Stimulated activated naive CD4-positive, alpha-beta T cell treated with Interleukin-2 at 50 U/mL for 16 hours (primary cell): ENCODE measurements at places on chromosomes 11 and 22.

GRCh38 chr11:20489948-20490347, 102.4 kb downstream of the PRMT3 start:
- no peak for DNase-seq

DNA sequence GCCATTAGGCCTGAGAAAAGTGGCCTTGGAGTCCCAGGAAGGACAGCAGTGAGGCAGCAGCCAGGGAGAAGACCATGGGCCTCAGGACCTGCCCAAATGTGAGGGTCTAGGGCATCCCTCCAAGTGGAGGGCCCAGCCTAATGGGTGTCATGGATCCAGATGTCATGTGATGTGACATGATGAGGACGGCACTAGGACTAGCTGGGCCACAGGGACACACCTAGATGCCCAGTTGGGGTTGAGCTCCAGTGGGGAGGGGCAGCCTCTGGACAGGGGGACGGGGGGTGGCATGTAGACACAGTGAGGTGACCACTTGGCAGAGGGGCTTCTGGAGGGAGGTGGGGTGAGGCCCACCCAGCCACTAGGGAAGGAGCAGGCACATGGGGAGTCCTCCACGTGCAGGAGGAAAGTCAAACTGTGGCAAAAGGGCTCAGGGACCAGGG, 5.4 kb downstream of the SCARF2 start:
- DNase-seq = no peak

DNA sequence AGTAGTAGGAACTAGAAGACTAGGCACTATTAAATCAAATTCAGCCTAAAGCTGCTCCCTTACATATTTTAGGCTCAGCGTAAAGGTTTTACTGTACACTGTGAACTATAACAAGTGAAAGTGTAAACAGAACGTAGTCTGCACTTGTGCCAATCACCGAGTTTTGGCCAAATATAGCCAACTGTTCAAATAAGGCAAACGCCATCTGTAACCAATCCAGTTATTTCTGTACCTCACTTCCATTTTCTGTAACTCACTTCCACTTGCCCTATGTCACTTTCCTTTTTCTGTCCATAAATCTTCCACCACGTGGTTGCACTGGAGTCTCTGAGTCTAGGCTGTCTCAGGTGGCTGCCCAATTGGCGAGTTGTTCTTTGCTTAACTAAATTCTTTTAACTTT, 2132.2 kb downstream of the LRRC4C start:
- DNase-seq = no peak

DNA sequence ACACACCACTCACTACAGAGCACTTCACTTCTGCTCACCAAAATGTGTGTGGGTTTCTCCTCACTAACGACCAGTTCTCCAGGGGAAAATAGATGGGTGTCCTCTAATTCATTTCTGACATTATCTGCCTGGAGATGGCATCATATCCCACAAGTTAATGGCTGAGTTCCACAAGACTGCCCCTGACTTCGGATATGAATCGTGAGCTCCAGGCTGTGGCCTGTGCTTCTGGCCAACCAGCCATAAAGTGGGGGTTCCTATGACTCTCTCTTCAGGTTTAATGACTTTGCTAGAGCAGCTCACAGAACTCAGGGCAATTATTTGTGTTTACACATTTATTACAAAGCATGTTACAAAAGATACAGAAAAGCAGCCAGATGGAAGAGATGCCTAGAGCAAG, 113.0 kb upstream of the SYT13 start:
- DNase-seq = no peak

GRCh38 chr11:130631119-130631518, 182.7 kb downstream of the ADAMTS15 start:
- no peak for DNase-seq

GRCh38 chr11:65861165-65861505, 902 bp downstream of the MUS81 start:
- no peak for DNase-seq

- no peak for DNase-seq
Observed at GRCh38 chr11:17544181-17544622, at the start of gene USH1C. Gene USH1C, minus strand, starts transcription at chr11:17544416. Its CDS starts 109 bp downstream, at chr11:17544307.

- DNase-seq = no peak
Observed at GRCh38 chr11:2390725-2391151, 9.8 kb upstream of the TSSC4 start.

DNA sequence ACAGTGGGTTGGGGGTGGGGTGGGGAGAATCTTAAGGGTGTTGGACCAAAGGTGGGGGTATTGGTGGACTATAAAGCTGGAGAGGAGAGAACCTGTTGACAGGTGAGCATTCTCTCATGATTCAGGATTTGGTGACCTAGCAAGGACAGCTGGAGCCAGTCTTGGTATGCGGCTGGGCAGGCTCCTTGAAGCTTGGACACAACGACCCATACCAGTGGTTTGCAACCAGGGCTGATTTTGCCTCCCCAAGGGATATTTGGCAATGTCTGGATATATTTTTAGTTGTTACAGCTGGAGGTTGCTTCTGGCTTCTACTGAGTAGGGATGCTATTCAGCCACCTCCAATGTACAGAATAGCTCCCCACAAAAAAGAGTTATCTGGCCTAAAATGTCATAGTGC, 5.6 kb downstream of the EXT2 start:
- no peak for DNase-seq

GRCh38 chr22:48729499-48730171, 1098.0 kb downstream of the BRD1 start:
- no peak for DNase-seq

DNA sequence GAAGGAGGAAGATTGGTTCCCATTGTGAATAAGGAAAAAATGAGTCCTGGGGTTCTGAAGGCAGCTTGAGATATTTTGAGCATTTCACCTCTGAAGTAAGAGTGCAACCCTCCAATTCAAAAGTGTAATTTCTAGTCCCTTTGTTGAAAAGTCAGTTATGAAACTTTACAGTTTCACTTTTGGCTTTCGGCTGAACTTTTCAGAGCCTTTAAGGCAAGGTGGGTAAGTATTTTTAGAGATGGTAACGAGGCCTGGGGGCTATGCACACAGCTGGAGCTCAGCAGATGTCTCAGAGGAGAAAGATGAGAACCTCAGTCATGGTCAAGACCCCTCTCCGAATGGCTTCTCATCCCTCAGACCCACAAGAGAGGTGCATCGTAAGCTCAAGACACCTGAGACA, 267.6 kb downstream of the KIRREL3 start:
- DNase-seq = no peak

GRCh38 chr22:22462813-22463567, 45.6 kb downstream of the ZNF280B start:
- DNase-seq = no peak

- DNase-seq = no peak
Observed at GRCh38 chr22:45072322-45072903, 62.6 kb upstream of the PHF21B start.
